Stimulated activated CD8-positive, alpha-beta memory T cell treated with anti-CD3 and anti-CD28 coated beads, Interleukin-4, amount 100 ng/mL, for 4 hours (primary cell): ENCODE measurements at places on chromosomes 2 and 18.

DNA sequence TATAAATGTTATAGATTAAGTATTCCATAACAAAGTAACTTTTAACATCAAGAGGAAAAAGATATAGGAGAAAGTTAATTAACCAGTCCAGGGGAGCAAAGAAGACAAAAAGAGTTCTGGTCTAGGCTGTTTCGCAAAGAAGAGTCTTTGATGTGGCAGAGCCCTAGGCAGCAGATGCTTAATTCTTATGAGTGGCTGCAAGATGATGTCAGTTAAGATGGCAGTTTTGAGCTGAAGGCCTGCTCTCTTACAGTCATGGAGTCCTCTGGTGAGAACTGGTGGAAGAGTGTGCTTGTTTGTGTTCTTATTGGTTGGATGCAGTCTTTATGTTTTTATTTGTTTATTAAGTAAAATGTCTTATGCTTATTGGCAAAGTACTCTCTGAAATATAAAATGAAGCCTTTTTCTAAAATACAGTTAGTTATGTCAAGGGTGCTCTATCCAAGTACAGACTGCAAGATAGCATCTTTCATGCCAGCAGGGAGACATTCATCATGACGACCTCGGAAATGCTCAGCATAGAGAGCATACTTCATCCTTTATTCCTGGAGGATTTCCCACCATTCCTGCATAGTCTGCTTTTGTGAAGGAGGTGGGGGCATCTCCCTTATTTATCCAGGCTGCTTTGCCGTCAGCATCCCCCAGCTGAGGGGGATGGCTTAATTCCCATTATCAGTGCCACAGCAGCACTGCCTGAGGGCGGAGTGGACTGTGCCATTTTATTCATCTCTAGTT lies 38.9 kb upstream of the SERPINE2 start:
- DNase-seq: no peak

- no peak for DNase-seq
Observed at GRCh38 chr2:6676241-6676640, 189.5 kb downstream of the CMPK2 start.

GRCh38 chr2:202726070-202726469 lies 91.3 kb downstream of the FAM117B start:
- DNase-seq: no peak

DNA sequence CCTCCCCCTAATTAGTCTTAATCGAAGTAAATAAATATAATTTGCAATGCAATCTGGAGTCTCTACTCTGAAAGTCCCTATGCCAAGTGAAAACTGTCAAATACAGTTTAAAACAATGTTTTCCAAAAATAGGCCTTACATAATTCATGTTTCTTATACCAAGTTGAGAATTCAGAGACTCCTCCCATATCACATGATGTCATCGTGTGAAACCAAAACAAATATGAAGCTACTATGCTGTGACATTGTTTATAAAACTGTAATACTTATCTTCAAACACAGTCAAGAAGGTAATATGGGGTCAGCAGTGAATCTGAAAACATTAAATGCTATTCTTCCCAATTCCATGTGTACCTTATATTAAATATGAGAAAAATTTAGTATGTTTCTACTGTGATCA lies 940.2 kb upstream of the FANCL start:
- DNase-seq: no peak
